ENCODE measurements at places on chromosomes 13 and 19.
A peak's percentile ranks its signal among the peaks of the same experiment; 100 is the strongest.

DNA sequence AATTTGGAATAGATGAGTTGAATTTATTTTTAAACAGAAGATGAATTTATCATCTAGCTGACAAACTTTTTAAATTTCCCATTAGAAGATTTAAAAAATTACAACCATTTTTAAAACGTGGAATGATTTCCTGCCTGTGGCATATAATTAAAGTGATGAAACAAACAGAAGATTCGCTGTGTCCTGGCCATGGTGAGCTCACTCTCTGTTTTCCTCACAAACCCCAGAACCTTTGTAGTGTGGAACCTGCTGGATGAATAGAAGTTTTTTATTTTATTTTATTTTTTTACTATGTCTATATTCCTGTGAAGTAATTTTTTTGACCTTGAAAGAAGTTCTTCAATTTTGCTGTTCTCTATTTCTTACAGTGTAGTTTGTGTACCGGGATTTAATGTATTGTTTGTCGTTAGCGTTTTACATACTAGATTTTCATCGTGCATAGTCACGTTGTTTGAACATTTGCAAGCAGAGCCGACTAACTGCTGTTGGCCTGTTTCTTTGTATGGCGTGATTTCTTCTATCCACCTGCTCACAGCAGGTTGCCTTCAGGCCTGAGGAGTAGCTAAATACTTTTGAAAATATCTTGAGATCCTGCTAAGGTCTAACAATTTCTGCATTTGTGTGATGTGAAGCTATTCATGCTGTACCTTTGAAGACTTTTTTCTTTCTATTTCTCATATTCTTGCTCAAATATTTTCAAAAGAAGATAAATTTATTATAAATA, 149.2 kb downstream of the GGACT start:
- DNase-seq = no peak

GRCh38 chr13:49023431-49023830, 47.7 kb downstream of the FNDC3A start:
- DNase-seq = no peak

GRCh38 chr19:39970425-39970674, 615 bp upstream of the PSMC4 start:
- DNase-seq = no peak

DNA sequence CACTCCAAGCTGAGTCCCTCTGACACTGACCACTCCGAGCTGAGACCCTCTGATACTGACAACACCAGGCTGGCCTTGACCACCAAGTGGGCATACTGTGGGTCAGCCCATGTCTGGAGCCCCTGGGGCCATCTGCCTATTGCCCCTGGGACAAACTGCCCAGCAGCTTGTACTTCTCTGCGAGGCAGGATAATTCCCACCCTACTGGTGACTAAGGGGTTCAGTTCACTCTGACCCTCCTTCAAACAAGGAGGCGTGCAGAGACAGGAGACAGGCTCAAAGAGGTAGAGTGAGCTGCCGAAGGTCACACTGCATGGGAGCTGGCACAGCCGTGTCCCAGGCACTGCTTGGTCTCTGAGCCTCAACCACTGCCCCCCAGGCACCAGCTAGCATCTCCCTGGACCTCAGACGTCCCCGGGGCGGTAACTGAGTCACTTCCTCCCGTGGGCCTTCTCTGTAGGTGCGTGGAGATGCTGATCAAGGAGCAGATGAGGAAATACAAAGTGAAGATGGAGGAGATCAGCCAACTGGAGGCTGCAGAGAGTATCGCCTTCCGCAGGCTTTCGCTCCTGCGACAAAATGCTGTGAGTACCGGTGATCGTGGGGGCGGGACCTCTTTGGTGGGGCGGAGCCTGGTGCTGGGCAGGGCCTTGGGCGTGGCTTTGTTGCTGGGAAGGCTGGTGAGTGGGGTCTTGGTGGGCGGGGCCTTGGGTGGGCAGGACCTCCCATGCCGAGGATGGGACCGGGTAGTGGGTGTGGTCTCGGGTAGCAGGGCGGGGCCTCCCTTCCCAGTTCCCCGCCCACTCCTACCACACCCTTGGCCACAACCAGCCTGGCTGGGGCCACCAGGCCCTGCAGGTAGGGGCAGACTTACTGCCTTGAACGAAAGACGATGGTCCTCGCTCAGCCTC, 5.8 kb upstream of the USE1 start:
- DNase-seq = peak; percentile 70

DNA sequence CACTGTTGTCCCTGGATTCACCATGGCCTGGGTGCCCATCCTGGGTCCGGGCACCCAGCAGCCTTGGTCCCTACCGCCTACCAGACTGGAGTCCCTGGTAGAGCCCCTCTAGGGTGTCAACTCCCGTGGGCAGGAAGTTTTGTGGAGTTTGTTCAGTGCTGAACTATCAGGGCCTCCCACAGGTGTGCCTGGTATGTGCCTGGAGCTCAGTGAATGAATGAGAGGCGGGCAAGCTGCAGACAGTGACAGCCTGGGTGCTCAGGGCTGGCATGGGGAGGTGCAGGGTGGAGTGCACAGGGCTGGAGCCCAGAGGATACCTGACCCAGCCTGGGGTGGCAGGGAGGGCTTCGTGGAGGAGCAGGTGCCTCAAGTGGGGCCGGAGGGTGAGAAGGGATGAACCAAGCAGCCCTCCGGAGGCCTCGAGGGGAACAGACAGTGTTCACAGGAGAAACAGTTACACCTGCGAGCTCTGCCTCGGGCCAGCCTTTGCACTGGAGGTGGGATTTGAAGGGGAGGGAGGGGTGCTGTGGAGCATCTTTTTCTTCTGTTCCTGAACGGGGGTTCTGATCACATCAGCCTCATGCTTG, 29.6 kb downstream of the PAK4 start:
- DNase-seq = no peak

DNA sequence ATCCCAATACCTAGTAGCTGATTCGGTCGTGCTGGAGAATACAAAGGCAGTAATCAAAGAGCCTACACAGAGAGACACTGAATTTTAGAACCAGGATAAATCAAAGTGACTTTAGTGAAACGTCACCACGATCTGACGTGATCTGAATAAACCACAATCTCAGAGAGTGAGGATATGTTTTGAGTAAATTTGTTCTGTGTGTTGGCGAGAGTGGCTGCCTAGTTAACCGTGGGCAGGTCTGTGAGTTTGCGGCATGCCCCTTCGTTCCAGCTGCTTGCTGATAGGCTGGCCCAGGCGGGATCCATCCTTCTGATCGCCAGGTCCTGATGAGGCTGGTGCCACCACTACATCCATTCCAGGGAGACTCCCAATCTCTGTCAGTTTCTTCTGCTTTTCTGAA, 40.4 kb downstream of the LRCH1 start:
- peak; percentile 13 for DNase-seq

GRCh38 chr13:84380866-84381265, 498.6 kb upstream of the SLITRK1 start:
- DNase-seq = no peak

Measured in CD4-positive, alpha-beta T cell (primary cell).